HT-29 (cell line): ENCODE measurements at places on chromosomes 3 and 15.

DNA sequence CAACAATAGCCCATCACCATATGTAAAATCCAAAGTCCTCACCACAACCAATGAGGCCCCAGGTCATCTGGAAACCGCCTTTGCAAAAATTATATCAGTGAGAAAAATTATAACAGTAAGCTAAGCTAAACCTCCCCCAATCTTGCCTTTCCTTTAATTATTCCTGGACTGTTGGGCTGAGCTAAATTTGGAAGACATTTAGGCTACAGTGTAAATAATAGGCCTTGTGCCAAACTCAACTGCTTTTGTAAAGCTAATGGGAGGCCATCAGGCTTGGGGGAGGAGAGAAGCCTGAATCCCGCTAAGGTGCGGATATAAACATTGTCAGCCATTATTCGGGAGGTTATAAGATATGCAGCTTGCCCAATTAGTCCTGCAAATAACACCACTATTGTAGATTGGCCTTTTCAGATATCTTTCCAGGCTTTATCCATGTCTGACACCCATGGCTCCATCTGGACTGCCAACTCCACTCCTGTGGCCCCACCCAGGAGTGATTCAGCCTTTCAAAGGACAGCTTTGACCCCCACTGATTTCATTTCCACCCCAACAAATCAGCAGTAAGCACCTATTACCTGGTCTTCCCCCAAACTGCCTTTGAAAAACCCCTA lies 53.0 kb upstream of the CA12 start:
- DNase-seq: no peak

DNA sequence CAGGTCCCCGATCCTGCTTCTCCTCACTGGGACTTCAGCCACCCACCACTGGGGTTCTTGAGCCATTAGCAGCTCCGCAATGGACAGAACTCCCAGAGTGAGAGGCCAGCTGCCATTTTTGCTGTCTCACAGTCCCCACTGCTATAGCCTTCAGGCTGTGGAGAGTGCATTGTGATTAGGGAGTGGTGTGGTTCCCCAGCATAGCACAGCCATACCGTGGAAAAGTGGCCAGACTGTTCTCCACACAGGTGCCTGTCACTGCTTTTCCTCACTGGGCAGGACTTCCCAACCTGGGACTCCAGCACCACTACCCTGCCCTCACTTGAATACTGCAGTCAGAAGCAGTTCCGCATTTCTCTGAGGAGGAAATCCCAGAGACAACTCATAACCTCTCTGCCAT lies 270.3 kb upstream of the DCBLD2 start:
- no peak for DNase-seq

DNA sequence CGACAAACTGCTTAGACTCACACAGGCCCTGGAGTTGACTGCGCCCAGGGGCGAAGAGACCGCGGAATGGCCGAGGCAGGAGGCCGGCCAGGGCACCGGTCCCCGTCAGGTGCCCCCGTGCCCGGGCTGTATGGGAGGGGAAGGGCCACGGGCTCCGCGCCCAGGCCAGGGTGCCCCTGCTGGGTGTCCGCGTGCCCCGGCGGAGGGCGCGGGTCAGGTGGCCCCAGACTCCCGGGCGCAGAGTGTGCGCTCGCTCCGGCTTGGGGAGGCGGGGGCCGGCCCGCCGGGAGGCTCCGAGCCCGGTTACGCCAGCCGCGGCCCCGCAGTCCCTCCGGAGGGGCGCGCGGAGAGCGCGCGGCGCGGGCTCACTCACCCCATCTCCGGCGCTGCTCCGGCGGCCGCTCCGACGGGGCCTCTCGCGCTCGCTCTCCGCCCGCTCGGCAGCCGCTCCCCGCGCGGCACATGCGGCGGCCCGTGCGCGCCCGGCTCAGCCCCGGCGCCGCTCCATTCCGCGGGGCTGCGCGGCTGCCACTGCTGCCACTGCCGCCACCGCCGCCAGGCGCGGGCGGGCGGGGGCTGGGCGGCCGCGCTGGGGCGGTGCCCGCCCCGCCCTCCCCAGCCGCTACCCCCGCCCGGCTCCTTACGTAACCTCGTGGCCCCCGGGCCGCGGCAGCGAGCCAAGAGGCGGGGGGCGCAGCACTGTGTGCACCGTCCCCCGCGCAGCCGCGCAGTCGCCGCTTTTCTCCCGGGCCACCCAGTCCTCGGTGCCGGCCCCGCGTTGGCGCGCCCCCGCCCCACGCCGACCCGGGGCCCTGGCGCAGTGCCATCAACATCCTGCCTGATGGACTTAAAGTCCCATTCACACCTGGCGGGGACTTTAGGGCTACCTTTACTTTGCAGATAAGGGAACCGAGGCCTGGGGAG lies at the start of gene HOMER2:
TSS of gene HOMER2 (minus strand) at position 563 of the 924 bp plus-strand sequence. CDS start at position 378, 185 bp downstream.
- no peak for DNase-seq

DNA sequence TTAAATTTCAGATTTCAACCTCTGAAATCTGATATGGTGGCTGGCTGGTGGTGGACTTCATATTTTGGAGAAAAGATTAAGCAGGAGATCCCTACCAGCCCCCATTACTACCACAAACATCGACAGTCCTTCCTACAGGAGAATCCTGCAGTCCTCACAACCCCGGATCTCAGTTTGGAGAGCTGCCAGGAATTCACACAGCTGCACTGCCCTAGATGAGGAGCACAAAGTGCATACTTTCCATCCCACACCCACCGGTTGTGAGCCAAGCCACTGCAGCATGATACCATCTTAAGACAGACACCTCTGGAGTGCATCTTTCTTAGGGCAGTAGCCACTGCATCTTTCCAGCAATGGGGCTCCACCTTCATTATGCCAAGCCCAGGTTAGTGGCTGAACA lies 185.5 kb upstream of the GPR149 start:
- peak; percentile 36 for DNase-seq

GRCh38 chr15:66433726-66434125 lies 47.0 kb downstream of the MAP2K1 start:
- no peak for DNase-seq

DNA sequence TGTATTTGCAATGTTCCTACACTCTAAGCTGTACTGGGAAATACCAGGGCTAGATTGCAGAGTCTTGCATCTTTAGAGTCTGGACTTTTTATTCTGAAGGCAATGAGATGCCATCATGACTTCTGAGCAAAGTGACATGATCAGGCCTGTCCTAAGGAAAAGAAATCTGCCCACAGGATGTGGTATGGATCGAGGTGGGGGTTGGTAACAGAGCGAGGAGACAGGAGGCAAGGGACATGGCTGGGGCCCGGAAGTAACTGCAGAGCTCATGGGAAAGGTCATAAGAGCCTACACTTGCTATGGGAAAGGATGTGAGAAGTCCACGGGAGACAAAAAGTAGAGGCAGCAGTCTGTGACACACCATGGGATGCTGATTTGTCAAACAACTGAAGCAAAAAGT lies 121.5 kb downstream of the OXNAD1 start:
- no peak for DNase-seq

DNA sequence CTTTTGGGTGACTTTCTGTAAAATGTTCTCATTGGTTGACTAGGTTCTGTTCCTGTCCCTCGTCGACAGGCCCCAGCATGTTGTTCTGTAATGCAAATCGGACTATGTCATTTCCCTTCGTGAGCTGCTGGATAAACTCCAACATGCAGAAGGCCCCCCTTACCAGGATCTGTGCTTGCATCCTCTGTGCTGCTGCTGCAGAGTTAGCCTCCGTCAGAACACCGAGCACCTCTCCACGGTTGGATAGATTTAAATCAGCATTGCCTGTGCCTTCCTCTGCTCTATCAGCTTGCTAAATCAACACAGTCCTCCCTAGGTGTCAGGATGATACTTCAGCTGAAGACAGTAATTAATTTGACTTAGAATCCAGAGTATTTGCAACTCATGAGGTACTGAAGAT lies 12.7 kb upstream of the MINDY4B start:
- no peak for DNase-seq

DNA sequence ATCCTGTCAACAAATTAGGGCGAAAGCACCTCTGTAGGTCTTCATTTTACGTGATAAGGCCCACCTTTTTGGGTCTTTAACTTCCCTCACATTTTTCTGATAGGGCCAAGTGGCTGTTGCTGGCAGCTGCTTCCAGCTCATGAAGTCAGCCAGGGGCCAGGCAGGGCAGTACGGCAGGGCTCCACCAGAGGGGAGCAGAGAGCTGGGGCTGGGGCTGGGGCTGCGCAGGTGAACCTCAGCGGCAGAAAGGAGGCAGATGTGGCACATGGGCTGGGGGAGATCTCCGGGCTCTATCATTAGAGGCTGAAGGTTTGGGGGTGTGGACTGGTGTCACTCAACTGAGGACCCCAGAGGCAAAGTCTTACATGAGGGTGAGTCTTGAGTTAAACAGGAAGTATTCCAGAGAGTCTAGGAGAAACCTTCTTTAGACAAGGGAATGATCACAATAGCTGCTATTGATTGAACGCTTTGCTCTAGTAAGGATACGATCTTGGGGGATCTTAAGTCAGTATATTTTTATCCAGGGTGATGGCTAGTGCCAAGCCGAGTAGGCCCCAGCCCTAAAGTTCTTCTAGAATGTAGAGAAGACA lies 62.8 kb upstream of the MEX3B start:
- DNase-seq: peak; percentile 79

GRCh38 chr15:49964061-49964460 lies 155.0 kb downstream of the ATP8B4 start:
- DNase-seq: no peak

- peak; percentile 88 for DNase-seq
Observed at GRCh38 chr15:84725001-84725491, 9.1 kb upstream of the SEC11A start.

GRCh38 chr3:87796137-87796842 lies 262.5 kb downstream of the CGGBP1 start:
- no peak for DNase-seq

DNA sequence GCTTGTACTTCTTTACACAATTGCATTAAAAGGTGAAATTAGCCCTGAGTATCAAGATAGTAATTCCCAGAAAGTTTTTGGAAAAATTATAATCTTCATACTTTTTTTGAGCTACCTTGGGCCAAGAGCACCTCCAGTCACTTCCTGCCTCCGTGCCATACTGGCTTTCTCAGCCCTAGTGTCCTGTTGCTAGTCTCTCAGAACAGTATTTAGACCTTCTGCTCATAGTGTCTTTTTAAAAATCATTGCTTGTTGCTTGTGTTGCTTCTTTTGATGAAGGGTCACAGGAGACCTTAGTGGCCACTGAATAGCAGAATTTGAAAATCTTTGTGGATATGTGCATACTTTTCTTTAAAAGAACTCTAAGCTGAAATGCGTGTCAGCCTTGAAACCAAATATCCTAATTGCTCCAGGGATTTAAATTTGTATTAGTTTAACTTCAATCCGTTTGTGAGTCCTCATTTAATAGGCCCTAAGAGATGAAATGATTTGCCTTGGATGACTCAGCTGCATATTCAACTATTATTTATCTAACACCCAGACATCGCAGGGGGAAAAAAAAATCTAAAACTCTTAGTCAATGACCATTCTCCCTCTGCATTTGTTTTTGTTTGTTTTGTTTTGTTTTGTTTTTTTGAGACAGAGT lies 29.1 kb upstream of the LXN start:
- no peak for DNase-seq

DNA sequence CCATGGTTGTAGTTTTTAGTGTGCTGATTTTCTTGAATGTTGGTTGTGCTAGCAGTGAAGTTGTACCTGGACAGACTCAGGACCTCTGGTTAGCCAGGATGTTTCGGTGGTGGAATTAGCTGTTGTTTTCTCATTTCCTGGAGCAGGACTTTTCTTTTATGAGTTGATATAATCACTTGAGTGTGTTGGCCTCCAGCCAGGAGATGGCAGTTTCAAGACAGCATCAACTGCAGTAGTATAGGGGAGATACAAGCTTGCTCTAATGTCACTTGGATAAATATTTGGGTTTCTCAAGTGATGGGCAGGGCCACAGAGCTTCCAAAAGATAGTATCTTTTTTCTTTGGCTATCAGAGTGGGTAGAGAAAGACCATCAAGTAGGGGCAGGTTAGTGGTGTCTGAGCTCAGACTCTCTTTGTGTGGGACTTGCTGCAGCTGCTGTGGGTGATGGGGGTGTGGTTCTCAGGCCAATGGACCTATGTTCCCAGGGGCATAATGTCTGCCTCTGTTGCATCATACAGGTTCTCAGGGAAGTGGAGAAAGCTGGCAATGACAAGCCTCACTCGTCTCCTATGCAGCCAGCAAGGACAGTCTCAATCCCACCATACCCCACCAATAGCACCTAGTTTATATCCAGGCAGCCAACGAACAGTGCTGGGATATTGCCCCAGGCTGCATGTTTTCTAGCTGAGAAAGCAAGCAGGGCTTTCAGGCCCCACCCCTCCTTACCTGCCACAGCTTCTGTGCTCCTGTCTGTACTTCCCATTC lies 14.6 kb upstream of the OR5K2 start:
- DNase-seq: peak; percentile 32

DNA sequence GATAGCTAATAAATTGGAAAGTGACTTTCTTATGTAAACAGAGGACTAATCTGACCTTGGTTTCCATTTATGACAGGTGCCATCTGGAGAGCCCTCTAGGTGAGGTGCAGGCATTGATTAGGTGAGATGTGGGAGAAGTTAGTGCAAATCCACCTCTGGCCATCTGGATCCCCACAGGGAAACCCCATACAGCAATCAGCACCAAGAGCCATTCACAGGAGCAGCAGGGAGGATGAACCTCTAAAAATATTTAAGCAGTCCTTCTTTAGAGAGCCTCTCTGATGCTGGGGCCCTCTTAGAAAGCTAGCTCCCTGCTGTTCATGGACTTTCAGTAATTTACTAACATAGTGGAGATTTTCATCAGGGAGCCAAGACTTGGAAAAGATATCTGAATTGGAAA lies 69.3 kb downstream of the CLSTN2 start:
- no peak for DNase-seq

- peak; percentile 6 for DNase-seq
Observed at GRCh38 chr3:46979958-46980497, 562 bp downstream of the NBEAL2 start.

DNA sequence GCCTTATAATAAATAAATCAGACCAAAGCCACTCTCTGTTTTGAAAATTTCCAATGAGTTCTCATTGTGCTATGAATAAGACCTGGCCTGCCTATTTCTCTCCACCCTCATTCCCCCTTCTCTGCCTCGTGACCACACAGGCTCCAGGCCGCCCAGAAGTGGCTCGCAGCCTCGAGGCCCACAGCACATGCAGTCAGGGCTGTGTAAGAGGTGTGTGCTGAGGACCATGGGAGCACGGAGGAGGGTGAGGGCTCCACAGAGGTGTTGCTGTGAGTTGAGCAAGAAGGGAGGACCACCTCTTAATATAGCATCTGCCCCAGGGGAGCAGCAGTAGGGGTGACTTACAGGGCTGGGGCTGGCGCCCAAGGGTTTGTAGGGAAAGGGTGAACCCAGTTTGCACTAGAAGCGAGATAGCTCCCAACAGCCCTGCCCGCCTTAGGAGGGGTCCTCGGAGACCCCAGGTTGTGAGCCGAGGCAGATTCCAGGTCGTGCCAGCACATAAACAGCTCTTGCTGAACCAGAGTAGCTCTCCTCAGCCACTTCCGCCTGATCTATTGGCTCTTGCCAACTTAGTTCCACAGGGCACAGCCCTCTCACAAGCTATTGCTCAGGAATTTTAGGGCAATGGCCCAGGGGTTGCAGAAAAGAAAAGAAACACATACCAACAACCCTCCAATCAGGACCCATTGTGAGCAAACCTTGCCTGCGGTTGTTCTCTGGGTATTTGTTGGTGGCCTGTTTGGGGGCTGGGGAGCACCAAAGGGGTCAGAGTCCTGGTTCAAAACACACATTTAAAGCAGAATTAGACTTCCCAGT lies 117.7 kb downstream of the MYLK start:
- DNase-seq: no peak

- no peak for DNase-seq
Observed at GRCh38 chr3:196159952-196160804, 51.0 kb downstream of the ZDHHC19 start.

- peak; percentile 32 for DNase-seq
Observed at GRCh38 chr15:50906954-50907600, 1.4 kb upstream of the AP4E1 start.
